ENCODE measurements at places on chromosomes 12 and 14.

DNA sequence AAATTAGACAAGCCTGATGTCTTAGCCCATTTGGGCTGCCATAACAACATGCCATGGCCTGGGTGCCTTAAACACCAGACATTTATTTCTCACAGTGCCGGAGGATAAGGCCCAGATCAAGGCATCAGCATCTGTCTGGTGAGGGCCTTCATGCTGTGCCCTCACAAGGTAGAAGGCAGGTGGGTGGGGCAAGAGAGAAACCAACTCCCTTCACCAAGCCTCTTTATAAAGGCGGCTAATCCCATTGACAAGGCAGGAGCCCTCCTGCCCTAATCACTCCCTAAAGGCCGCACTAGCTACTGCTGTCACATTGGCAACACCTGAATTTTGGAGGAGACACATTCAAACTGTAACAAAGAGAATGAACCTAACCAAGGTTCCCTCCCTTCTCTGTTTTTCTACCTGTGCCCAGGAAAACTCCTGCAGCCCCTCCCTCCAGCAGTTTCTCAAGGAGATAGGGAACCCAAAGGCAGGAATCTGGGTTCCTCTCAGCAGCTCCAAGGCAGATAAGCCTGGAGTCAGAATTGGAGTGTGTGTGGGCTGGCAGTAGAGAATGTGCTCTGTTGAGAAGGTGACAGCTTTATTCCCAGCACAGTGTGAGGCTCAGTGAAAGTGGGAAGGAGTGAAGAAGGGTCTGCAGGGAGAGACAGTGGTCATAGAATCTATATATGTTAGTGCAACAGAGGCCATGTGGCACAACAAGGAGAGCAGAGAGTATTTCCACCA, 21.7 kb upstream of the GPATCH2L start:
- DNase-seq: no peak

GRCh38 chr12:132351751-132352495, 22.5 kb upstream of the GALNT9 start:
- no peak for DNase-seq

- DNase-seq: no peak
Measured at GRCh38 chr12:1469070-1469469, 125.3 kb downstream of the FBXL14 start.

- DNase-seq: no peak
Measured at GRCh38 chr12:2287589-2287988, 234.8 kb downstream of the CACNA1C start.

DNA sequence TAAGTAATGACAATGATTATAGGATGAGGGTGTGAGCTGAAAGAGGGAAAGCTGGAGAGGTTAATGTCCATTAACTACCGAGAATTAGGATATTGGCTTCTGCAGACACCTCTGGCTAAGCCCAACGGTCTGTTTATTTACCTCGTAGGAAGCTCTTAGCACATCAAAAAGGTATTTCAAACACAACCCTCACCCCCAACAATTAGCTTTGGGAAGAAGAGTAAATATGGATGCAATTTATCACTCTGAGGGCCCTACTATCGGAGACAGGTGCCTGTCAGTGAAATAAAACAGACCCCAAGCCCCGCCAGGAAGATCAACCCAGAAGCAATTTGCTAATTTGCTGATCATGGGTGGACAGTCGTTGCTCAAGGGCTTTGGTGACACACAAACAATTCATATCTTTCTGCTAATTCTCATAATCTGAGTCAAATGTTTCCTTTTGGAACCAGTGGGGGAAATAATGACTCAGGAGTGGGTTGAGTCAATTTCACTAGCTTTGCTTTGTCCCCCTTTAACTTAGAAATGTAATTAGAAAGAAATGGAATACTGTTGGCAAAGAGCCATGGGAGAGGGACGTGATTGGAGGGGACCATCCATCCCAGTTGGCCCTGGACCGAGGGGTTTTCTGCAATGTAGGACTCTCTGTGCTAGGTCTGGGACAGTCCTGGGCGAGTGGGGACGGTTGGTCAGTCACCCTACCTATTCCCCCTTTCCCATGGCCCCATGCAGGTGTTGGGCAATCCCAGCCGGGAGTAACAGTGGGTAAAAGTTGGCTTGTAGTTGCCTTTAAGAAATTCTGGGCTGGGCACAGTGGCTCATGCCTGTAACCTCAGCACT, 99.1 kb upstream of the MED13L start:
- DNase-seq: no peak

- DNase-seq: no peak
Measured at GRCh38 chr12:6201213-6201608, 1.0 kb downstream of the CD9 start.
